ENCODE measurements at places on chromosomes 12 and 14.

- no peak for DNase-seq
Measured at GRCh38 chr12:125340791-125341190, 275.6 kb downstream of the AACS start.

- no peak for DNase-seq
Measured at GRCh38 chr14:102804858-102805257, 27.6 kb downstream of the TRAF3 start.

GRCh38 chr14:93230539-93230938 is 23.5 kb downstream of the UBR7 start:
- DNase-seq = no peak

DNA sequence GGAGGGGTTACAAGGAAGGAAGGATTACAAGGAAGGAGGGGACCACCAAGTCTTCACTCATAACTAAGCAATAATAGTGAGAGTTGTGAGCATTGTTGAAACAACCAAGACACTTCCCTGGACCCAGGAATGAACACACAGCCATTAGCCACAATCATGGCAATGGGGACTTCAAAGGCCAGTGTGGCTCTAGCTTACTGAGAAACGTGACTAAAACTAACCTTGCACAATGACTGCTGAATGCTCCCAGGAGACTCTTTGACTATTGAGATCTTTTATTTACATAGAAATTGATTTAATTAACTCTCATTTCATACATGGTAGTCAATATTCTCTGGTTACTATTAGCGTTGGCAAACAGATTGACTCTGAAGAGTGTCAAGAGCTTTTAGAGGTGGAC is 263.0 kb upstream of the SOX5 start:
- DNase-seq = no peak

GRCh38 chr14:75232597-75232996 is 46.0 kb upstream of the FOS start:
- DNase-seq = no peak

DNA sequence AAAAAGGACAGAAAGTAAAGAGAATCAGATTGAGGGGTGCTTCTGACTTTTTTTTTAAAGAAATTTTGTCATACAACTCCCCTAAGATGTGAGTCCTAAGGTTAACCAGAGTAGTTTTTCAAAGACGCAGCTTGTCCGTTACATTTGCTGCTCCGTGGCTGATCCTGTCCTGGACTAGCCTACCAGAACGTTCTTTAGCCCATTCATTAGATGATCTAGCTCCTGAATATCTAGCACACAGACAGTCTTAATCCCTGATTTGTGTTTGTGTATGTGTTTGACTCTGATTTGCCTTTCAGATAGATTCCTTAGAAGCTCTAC is 60.3 kb downstream of the SAMD4A start:
- DNase-seq = no peak

- no peak for DNase-seq
Measured at GRCh38 chr12:58509116-58509885, 411.0 kb downstream of the LRIG3 start.

DNA sequence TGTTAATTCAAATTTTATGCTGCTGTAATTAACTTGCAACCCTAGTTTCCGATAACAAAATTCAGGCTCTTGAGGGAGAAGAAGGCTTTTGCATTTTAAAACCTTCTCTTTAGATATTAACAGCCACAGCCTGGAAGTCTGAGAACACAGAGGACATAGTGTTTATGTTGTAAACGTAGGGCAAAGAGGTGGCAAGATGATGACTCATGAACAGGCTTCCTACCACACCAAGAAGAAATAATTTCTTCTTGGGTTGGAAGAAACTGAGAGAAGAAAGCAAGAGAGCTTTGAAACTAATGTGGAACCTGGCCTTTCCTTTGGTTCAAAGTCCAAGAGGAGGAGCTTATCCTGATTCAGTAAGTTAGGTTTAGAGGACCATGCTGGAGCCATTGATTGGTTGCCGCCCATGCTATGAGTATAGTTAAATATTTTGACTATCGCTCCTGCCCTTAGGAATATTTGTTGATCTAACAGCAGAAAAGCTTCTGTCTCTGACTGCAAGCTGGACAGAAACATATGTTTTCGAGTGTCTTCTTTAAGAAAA is 31.8 kb downstream of the CCDC198 start:
- DNase-seq = no peak

GRCh38 chr14:93398491-93398890 is 32.2 kb upstream of the UNC79 start:
- no peak for DNase-seq

DNA sequence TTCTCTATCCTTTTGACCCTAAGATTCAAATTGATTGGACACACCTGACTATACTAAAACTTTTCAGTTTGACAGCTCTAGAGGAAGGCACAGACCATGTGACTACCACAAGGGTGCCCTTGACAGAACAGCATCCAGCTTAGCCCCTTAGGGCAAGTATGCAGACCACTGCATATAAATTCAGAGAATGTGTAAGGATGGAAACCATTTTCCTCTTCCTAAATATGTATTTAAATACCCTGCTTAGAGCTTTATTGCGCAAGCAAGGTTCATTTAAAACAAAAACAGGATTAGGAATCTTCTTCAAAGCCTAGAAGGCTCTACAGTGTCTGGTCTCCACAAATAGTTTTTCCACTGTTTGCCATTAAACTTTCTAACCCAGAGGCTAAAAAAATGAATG is 202.8 kb downstream of the MED13L start:
- no peak for DNase-seq

GRCh38 chr12:127809275-127809674 is 457.7 kb upstream of the TMEM132C start:
- no peak for DNase-seq

DNA sequence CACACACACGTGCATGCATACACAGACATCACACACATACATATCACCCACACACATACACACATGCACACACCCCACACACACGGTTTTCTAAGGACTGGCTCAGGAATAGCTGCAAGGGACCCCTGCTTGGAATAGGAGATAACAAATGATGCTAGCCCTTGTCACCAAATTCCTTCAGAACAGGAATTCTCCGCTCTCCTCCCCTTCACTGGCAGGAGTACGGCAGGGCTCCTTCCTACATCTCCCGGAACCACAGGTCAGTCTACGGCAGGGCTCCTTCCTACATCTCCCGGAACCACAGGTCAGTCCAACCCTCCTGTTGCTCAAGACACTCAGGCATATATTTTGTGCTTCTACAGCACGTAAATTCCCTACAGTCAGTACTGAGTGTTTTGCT is 23.9 kb downstream of the PHLDA1 start:
- no peak for DNase-seq

DNA sequence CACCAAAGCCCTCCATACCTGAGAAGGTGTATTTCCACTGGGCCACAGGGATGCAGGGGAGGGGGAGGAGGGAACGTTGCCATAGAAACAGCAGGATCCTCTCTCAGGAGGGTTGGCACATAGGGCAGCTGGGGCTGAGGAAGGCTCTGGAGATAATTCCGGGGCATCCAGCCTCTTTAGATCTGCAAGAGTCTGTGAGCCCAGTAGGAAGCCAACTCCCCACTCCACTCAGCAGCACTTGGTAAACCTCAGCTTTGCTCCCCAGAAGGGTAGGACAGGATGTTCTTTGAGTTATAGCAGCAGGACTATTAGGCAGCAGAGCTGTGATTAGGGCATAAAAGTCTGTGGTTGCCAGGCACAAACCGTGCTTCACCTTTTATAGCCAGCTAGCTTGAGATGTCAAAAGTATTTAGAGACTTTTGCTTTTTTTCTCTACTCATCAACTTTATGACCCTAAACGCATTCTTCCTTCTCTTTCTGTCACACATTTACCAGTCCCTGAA is 7.8 kb upstream of the PLEKHG3 start:
- no peak for DNase-seq

- no peak for DNase-seq
Measured at GRCh38 chr14:87877877-87878276, 115.1 kb downstream of the GALC start.

GRCh38 chr12:46546634-46547273 is 174.2 kb upstream of the SLC38A2 start:
- no peak for DNase-seq

GRCh38 chr14:24908592-24909236 is 141.2 kb downstream of the STXBP6 start:
- DNase-seq = no peak

DNA sequence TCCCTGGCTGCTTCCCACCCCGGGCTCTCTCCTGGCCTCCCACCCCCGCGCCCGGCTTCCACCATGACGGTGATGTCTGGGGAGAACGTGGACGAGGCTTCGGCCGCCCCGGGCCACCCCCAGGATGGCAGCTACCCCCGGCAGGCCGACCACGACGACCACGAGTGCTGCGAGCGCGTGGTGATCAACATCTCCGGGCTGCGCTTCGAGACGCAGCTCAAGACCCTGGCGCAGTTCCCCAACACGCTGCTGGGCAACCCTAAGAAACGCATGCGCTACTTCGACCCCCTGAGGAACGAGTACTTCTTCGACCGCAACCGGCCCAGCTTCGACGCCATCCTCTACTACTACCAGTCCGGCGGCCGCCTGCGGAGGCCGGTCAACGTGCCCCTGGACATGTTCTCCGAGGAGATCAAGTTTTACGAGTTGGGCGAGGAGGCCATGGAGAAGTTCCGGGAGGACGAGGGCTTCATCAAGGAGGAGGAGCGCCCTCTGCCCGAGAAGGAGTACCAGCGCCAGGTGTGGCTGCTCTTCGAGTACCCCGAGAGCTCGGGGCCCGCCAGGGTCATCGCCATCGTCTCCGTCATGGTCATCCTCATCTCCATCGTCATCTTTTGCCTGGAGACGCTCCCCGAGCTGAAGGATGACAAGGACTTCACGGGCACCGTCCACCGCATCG is 1.8 kb downstream of the KCNA1 start:
- no peak for DNase-seq

GRCh38 chr12:23795494-23795893 is 154.0 kb downstream of the SOX5 start:
- no peak for DNase-seq

DNA sequence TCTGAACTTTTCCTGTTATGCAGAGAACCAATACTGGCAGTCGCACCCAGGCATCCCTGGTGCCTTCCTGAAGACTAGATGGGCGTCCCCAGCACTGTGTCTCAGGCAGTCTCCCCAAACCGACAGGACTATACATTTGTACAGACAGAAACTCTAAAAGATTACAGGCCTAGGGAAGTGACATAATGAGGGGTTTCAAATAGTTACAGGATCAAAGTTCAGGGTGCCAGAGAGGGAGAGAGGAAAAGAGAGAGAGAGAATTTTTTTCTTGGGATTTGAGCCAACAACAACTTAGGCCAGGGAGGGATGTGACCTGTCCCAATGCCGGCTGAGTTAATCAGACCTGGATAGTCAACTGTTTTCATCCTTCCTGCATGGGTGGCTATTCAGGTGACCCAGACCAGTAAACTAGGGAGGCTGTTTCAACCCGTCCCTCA is 9.3 kb upstream of the GMFB start:
- no peak for DNase-seq
